ENCODE measurements at places on chromosomes 3 and 15. TPM values are rescaled to one million over a fixed set of nuclear protein-coding genes. Genes with fewer than 3 reads are reported as not detected.
A peak's percentile ranks its signal among the peaks of the same experiment; 100 is the strongest.

The CD200 gene
- 0.91 TPM for total RNA-seq

The CCR8 gene
- not detected for total RNA-seq

The XCR1 gene
- not detected for total RNA-seq

The CIDEC gene
- 4.0 TPM for total RNA-seq

The EEFSEC gene
- 16.9 TPM for total RNA-seq

The CCDC33 gene
- not detected for total RNA-seq

The CILP gene
- 3.5 TPM for total RNA-seq

The B4GALT4 gene
- 10.5 TPM for total RNA-seq

DNA sequence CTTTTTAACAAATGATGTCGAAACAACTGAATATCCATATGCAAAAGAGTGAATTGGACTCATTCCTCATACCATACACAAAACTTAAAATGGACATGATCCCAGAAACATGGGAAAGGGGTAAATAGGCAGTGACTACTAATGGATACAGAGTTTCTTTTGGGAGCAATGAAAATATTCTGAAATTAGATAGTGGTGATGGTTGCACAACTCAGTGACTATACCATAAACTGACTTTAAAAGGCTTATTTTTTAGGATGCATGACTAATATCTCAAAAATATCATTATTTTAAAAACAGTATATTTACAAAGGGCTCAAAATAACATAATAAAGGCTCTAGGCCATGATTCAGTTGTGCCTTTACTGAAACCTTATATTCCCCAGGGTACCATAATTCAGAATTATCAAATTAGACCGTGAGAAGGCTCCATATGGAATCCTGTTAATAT, 16.3 kb upstream of the ATP13A3 start:
- DNase-seq, result no peak

DNA sequence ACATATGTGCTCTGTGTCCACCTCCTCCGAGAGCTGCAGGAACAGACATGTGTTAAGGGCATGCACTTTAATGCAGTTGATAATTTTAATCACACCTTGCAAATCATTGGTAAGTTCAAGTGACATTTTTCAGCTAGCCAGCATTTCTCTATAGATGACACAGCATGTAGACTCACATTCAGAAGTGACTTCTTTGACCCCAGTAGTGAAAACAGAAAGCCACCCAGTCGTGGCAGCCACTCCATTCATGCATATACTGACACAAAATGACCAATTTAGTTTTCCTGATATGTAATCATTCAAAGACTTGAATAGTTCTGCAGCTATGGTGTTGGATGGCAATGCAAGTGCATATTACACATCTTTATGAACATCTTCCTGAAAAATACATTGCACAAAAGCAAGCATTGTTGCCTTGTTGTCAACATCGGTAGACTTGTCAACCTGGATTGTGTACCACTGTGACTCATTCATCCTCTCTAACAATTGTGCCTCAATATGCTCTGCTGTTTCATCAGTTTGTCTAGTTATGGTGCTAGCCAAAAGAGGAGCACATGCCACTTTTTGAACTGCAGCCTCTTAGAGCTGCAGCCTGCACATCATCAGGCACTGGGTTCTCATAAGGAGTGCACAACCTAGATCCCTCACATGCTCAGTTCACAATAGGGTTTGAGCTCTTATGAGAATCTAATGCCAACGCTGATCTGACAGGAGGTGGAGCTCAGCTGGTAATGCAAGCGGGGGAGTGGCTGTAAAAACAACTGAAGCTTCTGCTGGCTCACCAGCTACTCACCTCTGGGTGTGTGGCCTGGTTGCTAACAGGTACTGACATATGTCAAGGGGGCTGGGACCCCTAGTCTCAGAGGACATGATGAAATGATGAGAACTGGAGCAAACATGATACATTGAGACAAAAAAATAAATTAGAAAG, 622.0 kb downstream of the PYDC2 start:
- DNase-seq, result no peak

DNA sequence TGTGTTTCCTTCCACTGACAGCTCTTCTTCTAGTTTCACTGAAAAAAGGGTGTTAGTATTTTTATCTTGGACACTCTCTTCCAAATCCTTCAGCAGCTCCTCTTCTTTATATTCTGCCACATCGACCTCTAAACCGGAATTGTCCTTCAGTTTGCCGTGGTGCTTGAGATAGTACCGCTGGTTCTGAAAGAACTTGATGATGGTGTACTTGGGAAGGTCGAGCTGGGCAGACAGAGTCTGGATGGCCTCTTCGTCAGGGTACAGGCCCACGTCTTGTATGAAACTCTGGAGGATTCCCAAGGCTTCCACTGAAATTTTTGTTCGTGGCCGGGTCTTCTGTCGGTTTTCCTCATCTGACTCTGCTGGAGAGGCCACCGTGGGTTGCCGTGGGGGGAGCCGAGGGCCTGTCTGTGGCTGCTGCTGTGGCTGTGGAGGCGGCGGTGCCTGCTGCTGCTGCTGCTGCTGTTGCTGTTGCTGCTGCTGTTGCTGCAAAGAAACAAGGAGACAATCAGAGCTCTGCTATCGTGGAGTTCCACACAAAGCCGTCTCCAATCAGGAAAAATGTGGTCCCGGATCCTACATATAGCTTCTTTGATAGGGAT, 75.8 kb downstream of the SATB1 start:
- no peak for DNase-seq

DNA sequence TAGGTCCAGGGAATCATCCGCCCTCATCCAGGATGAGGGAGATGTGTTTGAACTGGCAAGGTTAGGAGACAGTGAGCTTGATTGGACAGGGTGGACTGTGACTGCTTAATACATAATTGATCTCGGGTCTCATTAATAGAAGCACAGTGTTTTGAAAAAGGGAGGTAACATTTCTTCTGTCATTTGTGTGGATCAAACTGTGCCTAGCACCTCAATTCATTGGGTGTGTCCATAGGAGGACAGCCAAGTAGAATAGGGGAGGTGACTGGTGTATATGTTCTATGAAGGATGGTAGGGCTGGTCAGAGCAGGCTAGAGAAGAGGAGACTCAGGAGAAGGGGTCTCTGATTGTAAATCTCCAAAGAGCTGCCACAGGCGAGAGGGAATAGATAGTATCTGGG, 2.8 kb upstream of the INSYN1 start:
- no peak for DNase-seq

DNA sequence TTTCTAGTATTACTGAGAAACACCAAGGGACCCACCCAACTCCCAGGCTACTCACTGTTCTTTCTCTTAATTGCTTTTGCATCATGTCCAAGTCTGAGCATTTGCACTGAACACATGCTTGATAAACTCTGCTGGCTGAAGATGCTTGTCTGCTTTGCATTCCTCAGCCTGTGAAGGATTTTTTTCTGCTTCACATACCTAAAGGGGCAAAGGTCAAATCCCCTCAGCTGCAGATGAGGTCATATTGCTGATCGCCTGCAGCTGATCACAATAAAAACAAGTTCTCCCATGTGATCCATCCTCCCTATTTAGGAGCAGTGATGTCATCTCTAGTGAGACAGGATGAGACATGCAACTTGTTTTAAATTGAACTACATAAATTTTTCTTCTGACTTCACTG, 84.6 kb upstream of the DCBLD2 start:
- no peak for DNase-seq

GRCh38 chr3:107870943-107871638, 219.7 kb downstream of the CD47 start:
- no peak for DNase-seq

DNA sequence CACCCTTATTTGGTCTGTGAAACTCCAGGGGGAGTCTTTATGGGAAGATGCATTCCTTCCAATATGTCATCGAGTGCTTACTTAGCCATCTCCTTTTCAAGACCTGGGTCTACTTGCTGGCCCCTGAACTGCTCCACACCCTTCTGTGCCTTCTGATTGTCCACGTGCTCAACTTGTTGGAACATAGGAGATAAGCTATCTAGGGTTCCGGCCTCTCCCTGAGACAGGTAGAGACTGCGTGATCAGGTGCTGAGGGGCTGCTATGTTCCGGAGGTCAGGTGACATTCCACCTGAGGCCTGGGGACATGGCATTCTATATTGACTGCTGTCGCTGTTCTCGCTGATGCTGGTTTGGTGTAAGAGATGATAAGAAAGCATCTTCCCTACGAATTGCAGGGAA, 65.6 kb downstream of the ATP1B3 start:
- DNase-seq, result no peak

DNA sequence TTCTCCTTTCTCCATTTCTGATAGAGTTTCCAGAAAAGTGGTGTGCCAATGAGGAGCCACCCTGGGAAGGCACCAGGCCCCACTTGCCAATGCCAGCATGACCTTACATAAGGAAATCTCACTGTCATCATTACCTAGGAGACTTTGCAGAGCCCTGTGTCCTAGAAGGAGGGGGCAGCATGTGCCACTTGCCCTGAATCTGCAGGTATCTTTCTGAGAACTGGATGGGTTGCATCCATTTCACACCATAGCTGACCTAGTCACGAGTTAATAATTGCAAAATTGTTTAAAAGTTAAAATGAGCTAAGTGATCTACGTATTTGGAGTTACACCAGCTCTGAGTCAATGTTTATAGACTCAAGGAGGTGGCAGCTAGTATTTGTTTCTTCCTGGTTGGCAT, 14.3 kb downstream of the CA12 start:
- DNase-seq, result no peak

- DNase-seq, result peak; percentile 66
These were observed 448.8 kb downstream of the GRM7 start for GRCh38 chr3:7309641-7310102.

- DNase-seq, result no peak
These were observed 49.5 kb downstream of the MYLK start for GRCh38 chr3:123834631-123835030.

- no peak for DNase-seq
These were observed 42.1 kb upstream of the RAF1 start for GRCh38 chr3:12705981-12706380.

DNA sequence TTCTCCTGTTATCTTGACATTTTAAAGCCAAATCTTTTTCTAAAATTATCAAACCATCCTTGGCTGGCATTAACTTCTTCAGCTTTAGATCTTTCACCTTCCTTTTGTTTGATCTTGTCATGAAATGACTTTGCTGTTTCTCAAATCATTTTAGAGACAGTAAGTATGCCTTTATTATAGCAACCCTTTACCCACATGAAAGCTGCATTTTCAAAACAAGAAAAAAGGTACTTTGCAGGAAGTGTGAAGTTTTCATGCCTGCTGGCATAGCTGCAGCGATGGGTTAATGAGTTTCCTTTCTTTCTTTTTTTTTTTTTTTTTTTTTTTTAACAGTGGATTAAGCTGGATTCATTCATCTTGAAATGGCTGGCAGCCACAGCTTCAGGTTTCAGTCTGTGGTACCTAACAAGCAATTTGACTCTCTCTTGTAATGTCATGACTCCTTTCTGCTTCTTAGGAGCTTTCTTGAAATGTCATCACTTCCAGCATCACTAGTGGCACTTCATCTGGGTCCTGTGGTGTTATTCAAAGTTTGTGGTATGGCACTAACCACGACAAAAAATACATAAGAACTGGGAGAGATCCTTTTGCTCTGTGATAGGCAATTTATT, 18.8 kb downstream of the SLC25A26 start:
- DNase-seq, result no peak

GRCh38 chr3:190089711-190090110, 31.0 kb downstream of the P3H2 start:
- DNase-seq, result no peak

DNA sequence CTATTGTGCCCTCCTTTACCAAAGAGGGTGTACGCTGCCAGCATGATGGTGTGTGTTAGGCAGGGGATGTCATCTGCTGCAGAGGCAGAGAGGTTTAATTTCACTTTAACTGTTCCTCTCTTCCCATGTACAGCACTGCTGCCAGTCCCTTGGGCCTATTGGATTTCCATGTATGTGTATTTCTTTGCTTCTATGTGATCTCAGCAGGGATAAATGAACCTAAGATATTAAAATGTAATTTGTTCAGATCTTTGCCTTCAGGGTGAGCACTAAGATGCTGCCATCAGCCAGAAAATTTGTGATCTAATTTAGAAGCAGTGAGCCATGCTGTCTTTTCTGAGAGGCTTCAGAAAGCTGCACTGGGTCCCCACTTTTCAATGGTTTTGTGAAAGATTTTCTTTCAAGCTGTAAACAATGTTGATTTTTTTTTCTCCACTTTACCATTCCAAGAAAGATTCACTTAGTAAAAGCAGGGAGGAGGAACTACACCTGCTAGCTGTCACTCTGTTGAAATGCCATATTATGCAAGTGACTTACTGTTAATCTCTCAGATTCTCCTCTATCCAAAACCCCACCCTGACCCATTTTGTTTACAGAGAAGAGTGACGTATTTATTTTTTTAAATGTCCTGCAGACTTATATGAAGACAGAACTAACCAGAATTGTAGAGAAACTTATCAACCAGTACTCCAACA, 261.9 kb downstream of the TBL1XR1 start:
- no peak for DNase-seq

DNA sequence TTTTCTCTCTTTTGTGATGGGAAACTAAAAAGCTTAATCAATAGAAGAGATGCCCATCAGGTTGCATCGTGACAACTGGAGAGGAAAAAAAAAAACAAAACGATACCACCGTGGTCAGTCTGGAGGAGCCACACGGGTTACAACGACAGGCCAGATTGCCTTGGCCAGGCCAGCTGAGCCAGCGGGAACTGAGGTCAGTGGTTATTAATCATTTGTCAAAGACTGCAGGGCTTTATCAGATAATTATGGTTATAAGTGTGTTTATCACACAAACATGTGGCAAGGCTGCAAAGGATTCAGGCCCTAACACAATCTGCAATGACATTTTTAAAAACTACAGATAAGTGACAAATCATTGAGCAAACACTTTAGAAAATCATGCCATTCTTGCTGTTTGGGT, 135.0 kb upstream of the FAM3D start:
- DNase-seq, result no peak

- DNase-seq, result no peak
These were observed 35.4 kb downstream of the SMAD6 start for GRCh38 chr15:66737243-66738010.

DNA sequence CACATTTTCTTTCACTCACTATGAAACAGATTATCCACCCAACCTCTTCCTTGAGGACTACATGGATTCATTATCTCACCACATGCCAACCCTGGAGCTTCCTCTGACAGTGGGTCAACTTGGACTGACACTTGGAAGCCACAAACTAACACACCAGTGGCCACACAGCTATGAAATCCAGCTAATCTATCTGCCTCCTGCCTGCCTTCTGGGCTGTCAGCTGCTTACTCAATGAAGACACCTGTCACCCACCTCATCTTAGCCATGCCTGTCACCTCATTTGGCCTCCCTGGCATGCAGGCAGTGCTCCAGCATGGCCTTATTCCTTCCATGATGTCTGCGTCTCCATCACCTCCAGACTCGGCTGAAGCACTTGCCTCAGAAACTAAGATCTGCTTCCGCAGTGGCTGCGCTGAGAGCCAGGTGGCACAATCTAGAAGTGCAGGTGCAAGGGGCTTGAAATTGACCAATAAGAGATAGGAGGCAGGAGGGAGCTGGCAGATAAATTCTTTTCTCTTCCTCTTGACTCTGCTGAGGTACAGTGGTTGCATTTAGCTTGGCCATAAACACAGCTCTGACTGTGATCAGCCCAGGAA, 105.2 kb upstream of the RNF7 start:
- DNase-seq, result no peak
